ENCODE measurements at places on chromosomes 11 and 22.

GRCh38 chr11:3010004-3010403 lies 17.9 kb upstream of the NAP1L4 start:
- DNase-seq, result no peak

DNA sequence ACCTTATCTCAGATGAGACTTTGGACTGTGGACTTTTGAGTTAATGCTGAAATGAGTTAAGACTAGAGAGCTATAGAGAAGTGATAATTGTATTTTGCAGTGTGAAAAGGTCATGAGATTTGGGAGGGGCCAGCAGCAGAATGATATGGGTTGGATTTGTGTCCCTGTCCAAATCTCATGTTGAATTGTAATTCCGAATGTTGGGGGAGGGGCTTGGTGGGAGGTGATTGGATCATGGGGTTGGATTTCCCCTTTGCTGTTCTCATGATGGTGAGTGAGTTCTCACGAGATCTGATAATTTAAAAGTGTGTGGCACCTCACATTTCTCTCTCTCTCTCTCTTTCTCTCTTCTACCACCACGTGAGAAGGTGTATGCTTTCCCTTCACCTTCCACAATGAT lies 777.8 kb upstream of the LUZP2 start:
- DNase-seq, result no peak

DNA sequence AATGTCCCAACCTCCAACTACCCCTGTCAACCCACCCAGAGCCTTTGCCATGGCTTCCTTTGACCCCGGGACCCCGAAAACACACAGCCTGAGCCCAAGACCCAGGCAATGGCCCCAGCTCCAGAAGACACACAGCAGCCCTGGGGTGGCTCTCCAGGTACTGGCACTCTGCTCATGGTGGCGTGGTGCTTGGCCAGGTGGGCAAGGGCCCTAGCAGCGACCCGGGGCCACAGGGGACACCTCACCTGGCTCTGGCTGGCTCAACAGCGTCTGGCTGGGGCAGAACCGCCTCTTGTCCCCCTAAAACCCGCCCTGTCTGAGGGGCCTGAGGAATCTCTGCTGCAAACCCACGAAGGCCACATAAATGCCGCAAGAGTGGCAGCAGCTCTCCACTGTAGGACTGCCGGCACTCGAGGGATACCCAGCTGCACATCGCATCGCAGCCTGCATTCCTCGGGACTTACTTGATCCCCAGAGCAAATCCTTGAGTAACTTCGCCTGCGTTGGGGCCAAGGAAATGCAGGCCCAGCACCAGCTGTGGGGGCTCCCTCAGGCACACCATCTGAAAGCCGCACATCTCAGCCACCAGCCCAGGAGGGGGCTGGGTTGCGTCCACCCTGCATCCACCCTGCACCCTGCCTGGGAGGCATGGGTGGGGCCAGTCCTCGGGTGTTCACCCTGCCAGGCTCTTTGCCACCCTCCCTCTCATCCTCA lies 23.1 kb upstream of the GNB1L start:
- DNase-seq, result no peak

DNA sequence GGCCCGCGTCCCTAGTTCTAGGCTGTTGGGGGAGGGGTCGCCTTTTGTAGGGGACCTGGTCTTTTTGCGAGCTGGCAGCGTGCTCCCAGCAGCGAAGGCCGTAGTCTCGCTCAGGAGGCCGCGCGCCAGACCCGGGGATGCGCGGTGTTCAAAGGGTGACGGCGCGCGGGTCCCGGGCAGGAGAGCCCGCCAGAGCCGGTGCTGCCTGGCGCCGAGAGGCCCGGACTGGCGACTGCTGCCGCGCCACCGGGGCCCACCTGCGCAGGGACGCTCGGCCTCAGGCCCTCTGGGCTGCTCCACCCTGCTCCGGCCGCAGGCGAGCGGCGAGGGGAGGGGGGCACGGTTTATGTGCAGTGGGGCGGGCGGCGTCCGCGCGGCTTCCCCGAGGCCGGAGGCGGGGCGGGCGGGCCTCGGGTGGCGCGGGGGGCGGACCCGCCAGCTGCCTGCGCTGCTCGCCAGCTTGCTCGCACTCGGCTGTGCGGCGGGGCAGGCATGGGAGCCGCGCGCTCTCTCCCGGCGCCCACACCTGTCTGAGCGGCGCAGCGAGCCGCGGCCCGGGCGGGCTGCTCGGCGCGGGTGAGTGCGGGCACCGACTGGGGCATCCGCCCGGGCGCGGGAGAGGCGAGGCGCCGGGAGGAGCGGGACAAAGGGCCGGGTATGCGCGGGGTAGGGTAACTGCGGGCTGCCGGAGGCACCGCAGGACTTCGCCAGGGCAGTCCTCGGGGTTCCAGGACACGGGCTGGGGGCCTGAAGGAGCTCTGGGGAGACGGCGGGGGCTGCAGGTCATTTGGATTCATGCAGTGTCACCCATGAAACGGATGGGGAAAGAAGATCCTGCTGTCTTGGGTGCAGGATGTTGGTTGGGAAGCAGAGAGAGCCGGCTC lies at the start of gene PRSS23:
Gene PRSS23, plus strand, starts transcription at position 467 of the 884 bp plus-strand sequence. CDS start 7,102 bp downstream, outside the sequence.
- DNase-seq, result peak; percentile 56

GRCh38 chr11:114192841-114193389 lies 103.3 kb upstream of the NNMT start:
- no peak for DNase-seq

DNA sequence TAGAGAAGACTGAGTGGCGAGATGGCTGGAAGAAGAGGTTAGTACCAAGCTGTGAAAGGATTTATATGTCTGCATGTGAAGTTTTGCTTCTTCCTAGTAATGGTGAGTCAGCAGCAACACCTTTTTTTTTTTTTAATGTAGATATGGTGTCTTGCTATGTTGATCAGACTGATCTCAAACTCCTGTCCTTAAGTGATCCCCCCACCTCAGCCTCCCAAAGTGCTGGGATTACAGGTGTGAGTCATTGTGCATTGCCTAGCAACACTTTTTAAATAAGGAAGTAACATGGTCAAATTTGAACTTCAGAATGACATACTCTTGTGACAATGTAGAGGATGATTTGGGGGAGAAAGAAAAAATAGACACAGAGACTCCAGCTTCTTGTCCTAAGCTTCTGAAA lies 6.5 kb upstream of the CSTPP1 start:
- peak; percentile 91 for DNase-seq

DNA sequence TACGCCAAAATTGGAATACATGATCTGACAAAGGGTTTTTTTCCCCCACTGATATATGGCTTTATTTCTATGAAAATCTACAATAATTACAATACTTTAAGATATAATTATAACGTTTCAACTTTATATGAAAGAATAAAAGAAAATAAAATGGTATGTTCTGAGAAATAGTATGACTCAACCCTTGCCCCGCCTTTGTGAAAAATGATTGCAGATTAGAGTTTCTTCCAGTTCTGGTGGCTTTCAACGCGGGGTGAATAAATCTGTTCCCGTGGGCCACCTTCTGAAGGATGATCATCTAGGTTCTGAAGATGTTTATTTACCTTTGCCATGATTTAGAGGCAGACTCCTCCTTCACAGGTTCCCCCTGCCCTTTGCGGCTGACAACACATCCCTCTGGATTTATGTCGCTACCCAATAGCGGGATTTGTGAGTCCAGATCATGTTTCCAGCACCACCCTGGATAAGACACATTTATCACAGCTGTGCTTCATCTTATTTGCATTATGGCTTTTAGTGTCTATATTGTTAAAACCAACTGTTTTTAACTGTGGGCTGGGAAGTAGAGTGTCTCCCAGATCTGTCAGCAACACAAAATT lies 607.0 kb upstream of the KIRREL3 start:
- DNase-seq, result no peak

DNA sequence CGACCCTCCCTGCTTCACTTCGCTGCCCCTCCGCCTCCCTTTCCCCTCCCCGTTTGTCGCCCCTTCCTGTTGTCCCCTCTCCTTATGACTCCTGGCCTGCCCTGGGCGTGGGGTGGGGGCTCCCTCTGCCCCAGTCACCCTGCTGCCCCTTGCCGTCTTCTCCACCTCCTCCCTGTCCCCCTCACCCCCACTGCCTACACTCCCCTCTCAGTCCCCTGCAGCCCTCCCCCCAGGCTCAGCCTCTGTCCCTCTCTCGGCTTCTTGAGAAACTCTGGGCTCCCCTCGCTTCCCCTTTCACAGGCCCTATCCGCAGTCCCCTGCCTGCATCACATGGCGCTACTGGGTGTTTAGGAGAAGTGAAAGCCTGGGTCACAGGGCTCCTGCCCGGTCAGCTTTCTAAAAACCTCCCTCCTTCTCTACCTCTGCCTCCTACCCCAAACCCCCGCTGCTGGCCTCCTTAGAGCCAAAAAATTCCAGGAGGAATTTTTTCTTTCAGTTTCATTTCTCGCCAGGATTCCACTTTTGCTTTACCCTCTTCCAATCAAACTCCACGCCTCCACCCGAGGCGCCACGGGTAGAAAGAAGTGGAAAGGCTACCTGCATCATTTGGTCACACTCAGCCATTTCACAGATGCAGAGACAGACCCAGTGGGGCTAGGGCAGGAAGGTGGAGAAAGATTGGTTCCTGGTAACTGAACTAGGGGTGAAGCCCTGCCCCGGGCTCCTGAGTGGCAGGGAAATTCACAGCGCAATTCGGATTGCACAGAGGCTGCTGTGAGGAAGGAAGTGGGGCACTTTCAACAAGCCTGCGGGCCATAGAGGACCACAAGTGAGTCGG lies at the start of gene SLC15A3:
Gene SLC15A3, minus strand, starts transcription at position 273 of the 838 bp plus-strand sequence. CDS start 625 bp downstream, outside the sequence.
- DNase-seq, result no peak

DNA sequence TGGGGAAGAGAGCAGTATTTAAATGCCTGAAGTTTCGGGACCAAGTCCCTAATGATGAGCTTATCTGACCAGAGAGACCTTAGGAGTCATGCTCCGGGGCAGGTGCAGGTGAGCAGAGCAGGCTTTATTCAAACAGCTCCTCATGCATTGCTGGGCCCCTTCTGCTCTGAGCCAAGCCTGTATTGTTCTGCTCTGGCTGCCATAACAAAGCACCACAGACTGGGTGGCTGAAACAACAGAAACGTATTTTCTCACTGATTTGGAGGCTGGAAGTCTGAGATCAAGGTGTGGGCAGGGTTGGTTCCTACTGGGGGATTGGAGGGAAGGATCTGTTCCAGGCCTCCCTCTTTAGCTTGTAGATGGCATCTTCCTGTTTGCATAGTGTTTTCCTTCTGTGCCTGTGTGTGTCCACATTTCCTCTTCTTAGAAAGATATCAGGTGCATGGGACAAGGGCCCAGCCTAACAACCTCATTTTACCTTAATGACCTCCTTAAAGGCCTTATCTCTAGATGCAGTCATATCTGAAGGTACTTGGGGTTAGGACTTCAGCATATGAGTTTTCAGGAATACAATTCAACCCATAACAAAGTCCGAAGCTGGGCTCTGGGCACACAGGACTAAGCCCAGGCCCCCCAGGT lies 97.1 kb upstream of the PARVA start:
- DNase-seq, result no peak

- no peak for DNase-seq
These were observed 2.6 kb upstream of the ENDOD1 start for GRCh38 chr11:95086836-95087570.

Data from HT1080 (cell line).